ENCODE measurements at places on chromosomes 7 and 10.

DNA sequence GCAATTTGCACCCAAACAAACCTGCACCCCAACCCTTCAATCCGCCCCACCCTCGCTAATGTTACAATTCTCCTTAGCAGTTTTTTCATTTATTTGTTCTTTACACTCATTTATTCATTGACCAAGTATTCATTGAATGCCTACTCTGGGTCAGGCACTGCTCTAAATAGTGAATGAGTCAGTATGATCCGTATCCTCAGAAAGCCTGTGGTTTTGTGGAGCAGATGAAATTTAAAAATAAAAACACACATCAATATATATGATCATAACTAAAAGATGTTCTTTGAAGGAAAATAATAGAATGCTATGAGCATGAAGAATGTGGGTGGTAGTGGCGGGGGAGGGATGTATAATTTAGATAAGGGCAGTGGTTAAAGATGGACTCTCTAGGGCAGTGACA lies 13.3 kb downstream of the IFIT5 start:
- no peak for DNase-seq

DNA sequence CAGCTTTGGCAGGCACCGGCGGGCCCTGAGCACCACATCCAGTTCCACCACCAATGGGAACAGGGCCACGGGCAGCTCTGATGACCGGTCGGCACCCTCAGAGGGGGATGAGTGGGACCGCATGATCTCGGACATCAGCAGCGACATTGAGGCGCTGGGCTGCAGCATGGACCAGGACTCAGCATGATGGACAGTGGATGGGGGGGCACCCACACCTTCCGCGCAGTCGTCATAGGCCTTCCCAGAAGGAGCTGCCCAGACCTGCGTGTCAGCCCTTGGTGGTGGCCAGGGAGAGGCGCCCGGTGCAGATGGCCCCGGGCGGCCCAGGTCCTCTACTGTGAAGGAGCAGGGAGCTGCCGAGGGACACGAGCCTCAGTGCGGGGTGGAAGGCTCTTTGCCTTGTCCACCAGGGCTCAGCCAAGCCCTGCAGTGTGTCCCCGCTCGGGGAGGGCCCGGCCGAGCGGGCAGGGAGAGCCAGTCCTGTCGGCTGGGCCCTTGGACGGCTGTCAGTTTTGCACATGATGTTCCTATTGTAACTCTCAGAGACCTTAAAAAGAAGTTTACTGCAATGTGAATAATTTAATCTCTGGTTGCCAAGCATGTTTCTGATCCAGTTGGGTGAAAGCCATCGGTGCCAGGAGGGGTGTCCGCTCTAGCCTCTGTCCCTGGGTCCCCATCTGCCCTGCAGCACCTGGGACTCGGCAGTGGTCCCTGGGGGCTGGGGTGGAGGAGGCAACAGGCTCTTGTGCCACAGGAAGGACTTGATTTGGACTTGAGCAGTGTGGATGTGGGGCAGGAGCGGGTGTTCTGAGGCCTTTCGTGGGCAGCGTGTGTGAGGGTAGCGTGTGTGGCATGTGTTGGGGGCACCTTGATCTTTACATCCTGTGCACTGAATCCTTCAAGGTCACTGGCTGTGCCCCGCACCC lies 12.6 kb downstream of the NACAD start:
- DNase-seq: no peak

DNA sequence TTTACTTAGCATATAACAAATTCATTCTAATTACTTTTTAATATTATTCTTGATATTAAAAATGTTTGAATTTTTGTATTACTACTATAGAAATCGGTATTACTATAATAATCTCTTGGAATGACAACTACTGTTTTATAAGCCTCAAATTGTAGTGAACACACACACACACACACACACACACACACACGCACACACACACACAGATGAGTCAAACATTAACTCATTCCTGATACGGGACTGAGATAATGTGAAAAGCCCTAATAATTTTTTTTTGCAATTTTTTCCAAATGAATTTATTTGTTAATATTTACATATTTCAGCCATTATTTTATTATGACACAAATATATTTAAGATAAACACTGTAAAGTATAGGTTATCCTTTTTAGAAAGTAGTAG lies 951.2 kb upstream of the PHF14 start:
- DNase-seq: no peak

- DNase-seq: no peak
Observed at GRCh38 chr10:132539894-132540293, 2.3 kb downstream of the INPP5A start.

DNA sequence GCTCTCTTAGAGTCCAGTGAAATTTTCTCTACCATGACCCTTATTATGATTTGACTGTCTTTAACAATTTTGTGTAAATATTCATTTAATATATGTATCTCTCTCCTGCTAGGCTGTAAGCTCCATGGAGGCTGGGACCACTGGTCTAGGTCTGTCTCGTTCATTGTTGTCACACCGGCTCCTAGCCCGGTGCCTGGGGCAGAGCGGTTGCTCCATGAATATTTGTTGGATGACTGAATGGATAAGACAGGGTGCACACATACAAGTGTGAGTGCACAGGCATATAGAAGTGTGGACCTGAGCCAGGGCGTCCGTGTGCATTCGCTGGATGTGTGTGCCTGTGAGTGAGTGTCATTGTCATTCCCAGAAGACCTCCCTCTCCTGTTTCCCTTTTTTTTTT lies 20.9 kb upstream of the LBX1 start:
- no peak for DNase-seq

GRCh38 chr10:120883071-120883470 lies 31.9 kb downstream of the WDR11 start:
- DNase-seq: no peak

GRCh38 chr10:91893051-91893450 lies 16.2 kb downstream of the FGFBP3 start:
- DNase-seq: no peak

- no peak for DNase-seq
Observed at GRCh38 chr7:104950754-104951153, 63.3 kb upstream of the KMT2E start.

DNA sequence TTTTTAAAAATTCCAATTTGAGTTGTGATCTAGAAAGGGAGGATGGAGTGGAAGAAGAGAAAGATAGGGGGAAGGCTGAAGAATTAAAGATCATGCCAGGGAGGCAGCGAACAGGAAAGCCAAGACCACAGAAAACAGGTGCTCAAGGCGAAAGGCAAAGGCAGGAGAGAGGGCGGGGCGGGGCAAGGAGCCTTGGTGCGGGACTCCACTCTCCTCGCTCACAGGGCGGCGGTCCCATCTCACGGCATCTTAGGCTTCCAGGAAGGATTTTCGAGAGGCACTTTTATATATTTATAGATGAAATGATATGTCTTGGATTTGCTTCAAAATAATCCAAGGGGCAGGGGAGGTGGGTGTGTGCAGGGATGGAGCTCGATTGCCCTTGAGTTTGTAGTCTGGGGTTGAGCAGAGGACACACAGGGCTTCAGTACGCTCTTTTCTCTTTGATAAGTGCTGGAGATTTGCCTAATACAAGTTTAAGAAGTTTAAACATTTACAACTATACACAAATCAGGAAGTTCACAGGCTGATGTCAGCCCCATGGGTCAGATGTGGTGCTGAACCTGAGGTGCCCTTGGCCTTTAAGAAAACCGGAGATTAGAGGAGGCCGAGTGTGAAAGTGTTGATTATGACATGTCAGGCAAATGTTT lies 161.1 kb downstream of the PRKAG2 start:
- no peak for DNase-seq

GRCh38 chr10:17220652-17221100 lies 7.4 kb upstream of the VIM start:
- no peak for DNase-seq

- no peak for DNase-seq
Observed at GRCh38 chr10:67259319-67259929, 333.6 kb downstream of the LRRTM3 start.

GRCh38 chr7:27166531-27167505 lies 1.5 kb upstream of the HOXA9 start:
- DNase-seq: no peak

DNA sequence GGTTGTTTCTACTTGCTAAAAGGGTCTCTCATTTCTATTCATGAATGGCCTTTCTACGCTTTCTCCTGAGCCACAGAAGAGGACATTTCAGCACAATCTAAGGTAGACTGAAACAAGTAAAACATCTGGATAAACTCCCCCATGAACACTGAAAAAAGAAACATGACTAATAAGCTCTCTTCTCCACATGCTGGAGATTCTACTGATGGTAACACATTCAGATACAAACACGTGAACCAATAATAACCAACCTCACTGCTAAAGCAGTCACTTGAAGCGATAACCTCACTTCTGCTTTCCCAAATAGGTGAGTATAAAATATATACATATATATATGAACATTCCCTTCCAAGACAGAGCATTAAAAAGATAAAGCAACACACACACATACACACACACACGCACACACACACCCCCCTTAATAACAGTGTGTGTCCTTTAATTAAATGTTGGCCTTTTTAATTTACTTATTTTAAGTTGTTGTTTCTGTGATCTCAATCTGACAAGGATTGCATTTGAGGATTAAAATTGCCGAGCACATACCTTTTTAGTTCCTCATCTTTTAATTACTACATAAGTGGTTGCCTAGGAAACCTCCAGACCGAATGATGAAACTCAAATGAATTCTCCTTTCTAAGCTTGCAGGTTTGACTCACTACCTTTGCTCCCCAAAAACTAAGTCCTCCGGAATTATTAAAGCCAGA lies 292.4 kb upstream of the KLF14 start:
- DNase-seq: no peak

- no peak for DNase-seq
Observed at GRCh38 chr7:101094791-101095375, 9.6 kb downstream of the TRIM56 start.

GRCh38 chr10:132847856-132848255 lies 61.9 kb upstream of the NKX6-2 start:
- no peak for DNase-seq

DNA sequence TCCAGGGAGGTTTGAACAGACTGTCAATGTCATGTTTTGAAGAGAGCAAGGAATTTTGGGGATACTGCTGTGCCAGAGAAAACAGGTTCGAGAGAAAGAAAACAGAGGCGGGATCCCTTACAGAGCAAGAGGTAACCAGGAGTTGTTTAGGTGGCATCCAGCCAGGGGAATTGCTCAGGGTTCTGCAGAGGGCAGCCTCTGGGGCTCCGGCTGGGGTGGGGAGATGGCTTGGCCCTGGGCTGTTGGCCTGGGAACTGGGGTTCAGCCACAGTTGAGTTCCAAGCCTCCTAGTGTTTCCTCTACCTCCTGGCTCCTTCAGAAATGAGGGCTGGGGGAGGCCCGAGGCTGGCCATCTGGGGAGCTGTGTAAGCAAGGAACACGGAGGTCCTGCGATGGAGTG lies 68.0 kb downstream of the CAMK1D start:
- DNase-seq: no peak

- DNase-seq: no peak
Observed at GRCh38 chr10:132229834-132230556, 43.2 kb downstream of the DPYSL4 start.

DNA sequence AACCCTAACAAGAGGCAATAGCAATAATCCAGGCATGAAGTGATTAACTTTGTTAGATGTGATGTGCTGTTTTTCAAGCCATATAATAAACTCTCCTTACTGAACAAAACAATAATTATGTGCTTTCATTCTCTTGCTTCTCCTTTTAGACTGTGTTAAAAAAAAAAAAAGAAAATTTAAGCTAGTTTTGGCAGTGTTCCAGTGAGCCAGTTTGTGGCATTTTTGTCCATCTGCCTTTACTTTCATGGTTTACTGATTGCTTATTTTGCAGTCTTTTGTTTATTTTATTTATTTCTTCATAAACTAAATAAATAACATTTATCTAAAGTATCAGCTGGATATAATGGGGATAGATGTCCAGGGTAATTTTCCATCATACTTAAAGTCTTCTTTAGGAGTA lies 625.3 kb downstream of the CNTNAP2 start:
- DNase-seq: no peak

GRCh38 chr10:98449287-98449686 lies 2.6 kb upstream of the HPS1 start:
- no peak for DNase-seq

GRCh38 chr10:106825576-106826364 lies 338.7 kb downstream of the SORCS1 start:
- DNase-seq: no peak

DNA sequence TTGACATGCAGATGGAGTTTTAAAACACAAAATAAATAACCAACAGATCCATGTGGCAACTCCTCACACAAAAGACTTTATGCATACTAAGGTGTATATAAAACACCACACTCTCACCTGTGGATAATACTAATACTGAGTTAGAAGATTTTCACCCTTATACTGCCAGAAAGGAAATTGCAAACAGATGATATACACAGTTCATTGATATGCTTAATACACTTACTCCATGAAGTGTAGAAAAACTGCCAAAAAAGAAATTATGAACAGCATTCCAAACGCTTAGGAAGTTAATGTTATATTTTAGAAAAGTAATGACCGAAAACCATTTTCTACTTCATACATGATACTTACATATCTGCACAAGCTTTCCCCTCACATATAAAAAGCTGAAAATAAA lies 17.6 kb upstream of the SNX13 start:
- no peak for DNase-seq

- DNase-seq: no peak
Observed at GRCh38 chr10:126090911-126091728, 194.8 kb downstream of the FANK1 start.

DNA sequence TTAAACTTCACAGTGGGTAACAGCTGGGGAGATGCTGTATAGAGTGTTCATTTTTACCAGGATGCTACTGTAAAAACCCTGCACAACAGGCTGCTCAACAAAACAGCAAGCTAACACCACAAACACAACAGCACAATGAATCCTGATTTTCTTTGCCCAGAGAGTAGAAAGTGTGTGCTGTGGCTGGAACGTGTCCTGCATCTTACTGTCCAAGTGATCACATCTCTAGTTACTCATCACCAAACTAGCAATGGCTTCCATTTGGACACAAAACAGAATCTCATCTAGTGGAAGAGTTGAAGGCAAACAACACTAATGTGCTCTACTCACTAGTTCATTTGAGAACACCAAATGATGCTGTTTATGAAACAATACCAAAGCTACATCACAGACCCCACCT lies 121.2 kb downstream of the SLC25A13 start:
- DNase-seq: no peak

DNA sequence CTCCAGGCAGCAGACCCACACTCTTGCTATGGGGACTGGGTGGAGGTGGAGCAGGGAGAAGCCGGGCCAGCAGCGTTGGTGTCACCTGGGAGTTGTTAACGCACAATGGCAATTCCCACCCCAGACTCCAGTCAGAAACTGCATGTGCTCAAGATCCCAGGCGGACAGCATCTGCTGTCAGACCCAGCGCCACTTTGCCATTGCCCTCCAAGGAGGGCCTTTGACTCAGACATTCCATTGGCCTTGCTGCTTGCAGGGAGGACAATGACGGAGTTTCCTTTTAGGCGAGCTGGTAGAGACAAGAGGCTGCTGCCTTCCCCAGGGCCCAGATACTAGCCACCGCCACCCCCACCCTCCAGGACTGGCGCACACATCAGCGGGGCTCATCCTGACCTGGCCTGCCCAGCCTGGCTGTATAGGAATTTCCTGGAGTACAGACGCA lies 34.5 kb downstream of the ZNF775 start:
- no peak for DNase-seq

DNA sequence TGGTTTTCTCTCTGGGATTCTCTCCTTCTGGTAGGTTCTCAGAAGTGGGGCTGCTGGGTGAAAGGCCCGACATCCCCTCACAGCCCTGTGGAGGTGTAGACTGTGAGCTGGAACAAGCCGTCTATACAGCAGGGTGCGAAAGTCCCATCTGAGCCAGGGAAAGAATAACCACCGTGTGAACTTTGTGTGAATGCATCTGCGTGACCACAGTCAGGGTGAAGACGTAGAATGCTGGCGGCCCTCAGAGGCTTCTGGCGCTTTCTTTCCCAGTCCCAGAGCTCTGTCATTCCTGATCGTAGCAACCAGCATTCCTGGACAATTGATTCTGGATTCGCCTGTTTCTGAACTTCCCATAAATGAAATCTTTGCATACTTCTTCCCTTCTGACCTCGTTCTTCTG lies 30.0 kb downstream of the ELFN1 start:
- DNase-seq: no peak
